ENCODE measurements at places on chromosomes 4 and X.

DNA sequence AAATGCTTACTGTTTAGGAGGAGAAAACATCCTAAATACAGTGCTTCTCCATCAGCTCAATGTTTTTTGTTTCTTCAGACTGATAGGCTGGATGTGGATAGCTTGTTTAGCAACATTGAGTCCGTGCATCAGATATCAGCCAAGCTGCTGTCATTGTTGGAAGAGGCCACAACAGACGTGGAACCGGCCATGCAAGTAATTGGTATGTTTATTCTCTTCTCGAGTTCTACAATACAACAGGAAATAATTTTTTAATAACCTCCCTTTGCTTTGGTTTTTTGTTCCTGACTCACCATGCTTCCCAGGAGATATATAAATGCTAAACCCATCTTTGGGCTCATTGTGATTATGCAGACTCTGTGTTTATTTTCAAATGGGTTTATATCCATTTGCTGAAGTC, 60.9 kb downstream of the ARHGEF38 start:
- DNase-seq: no peak

GRCh38 chr4:22850055-22850454, 157.3 kb downstream of the GBA3 start:
- DNase-seq: no peak

- DNase-seq: no peak
Measured at GRCh38 chr4:99808260-99808857, 8.3 kb upstream of the DAPP1 start.

- no peak for DNase-seq
Measured at GRCh38 chr4:63505714-63506460, 903.4 kb downstream of the TECRL start.

DNA sequence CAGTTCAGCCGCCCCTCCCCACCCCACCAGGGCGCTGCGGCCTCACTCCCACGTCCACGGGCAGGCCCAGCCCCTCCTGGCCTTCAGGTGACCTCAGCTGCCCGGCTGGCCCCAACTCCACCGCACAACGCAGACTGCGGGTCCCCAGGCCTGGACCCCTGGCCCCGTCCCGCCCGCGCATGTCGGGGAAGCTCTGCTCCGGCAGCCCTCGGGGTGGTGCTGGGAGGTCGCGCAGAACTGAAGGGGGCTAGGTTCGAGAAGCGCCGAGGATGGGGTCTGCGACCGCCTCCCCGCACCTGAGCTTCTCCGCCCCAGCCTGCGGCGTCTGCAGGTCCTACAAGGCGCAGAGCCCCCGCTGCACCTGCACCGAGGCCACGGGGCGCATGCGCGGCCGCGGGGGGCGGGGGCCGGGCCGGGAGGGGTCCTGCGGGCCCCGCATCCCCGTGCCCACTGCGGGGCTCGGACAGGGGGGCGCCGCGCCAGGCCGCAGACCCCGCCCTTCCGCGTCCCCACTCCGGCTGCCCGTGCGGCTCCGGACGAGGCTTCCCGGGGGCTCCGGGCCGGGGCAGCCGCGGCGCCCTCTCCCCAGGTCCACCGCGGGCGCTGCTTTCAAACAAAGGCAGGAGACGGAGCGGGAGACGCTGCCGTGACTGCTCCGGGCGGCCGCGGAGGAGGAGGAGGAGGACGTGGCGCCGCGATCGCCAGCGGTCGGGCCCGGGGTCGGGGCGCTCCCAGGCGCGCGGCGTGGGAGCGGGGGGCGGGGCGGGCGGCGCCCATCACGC, 672 bp upstream of the NAT8L start:
- DNase-seq: no peak

DNA sequence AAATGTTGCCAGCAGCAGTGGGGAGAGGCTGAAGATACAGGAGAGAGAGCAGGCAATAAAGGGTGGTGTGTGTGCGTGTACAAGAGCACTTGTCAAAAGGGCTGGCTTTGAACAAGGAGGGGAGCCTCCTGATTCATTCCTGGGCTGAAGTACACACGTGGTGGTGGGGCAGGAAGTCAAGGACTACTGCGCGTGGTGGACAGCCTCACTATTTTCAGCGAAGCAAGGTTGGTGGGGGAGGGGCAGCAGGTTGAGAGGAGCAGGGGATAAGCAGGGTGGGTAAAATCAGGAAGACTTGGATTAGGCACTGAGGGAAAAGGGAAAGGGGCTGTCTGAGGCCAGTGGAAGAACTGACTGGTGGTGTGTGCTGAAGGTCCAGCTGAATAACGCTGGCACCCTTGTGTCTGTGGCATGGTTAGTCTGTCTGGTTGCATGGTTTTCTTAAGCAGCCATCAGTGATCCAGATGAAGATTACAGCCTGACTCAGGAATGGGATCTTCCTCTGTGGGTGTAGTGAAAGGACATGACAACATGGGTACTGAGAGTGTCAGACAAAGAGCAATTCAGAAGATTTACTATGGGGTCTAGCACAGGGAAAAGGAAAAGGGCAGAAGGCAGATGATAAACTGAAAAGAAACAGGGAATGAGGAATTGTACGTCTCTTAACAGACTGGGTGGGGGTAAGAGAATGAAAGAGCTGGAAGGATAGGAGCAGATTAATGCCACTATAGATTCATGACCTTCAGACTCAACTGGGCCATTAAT, 149.8 kb downstream of the CHM start:
- DNase-seq: no peak

DNA sequence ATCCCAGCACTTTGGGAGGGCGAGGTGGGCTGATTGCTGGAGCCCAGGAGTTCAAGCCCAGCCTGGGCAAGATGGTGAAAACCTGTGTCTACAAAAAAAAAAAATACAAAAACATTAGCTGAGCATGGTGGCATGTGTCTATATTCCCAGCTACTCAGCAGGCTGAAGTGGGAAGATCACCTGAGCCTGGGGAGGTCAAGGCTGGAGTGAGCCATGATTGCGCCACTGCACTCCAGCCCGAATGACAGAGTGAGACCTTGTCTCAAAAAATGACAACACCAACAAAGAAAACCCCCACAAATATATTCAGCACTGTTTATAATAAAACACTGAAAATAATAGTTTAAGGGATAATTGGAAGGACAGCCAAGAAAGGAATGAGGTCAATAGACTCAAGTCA, 3.6 kb upstream of the ELOVL6 start:
- no peak for DNase-seq

GRCh38 chrX:124994404-124994803, 325.3 kb upstream of the TEX13C start:
- DNase-seq: no peak

DNA sequence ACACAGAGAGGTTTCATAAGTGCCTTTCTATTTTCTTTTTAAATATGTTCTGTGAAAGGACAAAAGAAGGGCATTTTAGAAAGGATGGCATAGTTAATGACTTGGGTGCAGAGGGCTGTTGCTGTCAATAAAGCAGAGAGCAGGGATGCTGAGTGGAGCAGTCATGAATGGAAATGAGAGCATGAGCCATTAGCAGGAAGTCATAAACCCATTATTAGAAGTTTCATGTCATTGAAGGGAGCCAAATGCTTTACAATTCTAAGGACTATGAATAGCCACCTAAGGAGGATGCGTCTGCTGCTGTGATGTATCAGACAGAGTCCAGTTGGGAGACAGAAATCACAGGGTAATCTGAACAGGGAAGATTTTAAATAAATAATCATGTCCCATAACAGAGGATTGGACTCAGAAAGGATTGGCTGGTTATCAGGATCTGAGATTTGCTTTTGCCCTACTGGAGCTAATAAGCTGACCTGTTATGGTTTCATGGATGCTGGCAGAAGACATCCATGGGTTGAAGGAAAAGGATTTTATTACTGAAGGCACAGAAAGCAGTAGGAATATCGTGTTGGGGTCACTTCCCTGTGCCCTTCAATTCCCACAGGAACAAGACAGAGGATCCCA, 47.5 kb upstream of the WDR19 start:
- DNase-seq: no peak

DNA sequence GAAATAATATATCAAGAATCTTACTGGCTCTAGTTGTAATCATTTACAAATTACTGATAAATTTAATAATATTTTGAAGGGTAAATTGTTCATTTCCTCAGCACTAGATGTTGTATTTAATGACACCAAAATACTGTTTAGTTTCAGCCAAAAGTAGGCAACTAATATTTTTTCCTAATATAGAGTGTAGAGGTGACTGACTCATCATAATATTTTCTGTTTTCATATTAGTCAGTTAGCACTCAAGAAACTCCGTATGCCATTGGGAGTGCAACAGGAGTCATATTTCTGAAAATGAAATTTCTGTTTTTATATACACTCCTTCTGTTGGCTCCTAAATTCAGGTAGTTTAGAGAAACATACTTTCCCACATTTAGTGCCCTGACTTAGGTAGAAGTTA, 36.6 kb upstream of the PTPN13 start:
- DNase-seq: no peak

DNA sequence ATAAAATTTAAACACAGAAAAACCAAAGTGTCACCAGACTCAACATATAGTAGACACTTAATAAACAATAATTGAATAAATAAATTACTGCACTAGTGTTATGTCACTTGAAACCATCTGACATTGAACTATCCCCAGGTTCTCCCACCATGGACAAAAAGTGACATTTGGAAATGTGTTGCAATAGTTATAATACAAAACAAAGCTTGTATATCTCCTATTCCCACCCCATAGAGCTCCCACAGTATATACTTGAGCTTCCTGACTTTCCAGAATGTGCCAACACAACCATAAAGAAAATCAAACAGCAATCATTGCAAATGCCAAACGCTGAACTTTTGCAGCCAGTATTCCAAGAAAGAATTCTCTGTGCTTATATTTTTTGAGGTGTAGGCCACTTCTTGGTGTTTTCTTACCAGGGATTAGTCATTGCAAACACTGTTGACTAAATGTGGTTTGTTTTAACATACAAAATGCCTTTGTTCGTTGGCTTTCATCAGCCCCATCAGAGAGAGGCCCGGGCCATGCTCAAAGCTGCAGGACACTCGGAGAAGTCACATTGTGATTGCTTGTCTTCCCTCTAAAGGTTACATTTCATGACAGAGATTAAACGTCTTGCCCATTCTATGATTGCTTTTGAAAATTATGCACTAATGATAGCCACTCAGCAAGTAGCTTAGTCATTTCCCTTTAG, 33.8 kb downstream of the PPARGC1A start:
- DNase-seq: no peak

- DNase-seq: no peak
Measured at GRCh38 chrX:153948847-153949805, 4.7 kb upstream of the RENBP start.

- no peak for DNase-seq
Measured at GRCh38 chrX:132704769-132705168, 215.9 kb upstream of the MBNL3 start.

DNA sequence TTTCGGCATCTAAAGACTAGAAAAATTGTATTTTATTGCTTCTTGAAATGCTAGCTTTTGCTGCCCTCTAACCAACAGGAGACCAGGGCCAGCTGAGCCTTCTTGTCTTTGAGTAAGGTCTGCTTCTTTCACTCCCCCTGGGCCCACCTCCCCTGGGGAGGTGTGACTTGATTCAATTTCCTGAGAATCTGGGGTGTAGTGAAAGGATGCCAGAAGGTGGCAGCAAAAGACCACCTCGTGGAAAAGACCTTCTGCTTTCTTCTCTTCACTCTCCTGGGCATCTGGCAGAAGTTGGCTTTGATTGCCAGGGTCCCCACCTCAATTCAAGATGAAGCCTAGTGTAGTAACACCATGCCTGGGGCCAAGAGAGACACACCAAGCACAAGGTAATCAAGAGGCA, 96.5 kb upstream of the MAOA start:
- no peak for DNase-seq

DNA sequence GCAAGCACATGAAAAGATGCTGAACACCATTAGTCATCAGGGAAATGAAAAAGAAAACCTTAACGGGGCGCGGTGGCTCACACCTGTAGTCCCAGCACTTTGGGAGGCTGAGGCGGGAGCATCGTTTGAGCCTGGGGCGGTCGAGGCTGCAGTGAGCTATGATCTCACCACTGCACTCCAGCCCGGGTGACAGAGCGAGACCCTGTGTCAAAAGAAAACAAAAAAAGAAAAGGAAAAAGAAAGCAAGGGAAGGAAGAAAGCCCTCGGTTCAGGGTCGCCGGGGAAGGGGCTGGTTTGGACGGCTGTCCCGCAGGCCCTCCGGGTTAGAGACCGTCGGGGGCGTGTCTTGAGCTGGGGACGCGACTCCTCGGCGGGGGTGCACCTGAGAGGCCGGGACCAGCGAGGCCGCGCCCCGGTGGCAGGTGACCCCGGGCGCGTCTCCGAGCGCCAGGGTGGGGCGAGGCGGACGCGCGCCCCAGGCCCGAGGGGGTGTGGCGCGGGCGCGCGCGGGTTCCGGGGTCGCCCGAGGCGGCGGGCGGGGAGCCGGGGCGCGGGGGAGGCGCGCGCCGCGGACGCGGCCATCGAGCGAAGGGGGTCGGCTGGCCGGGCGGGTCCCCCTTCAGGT, 478 bp upstream of the PLXNA3 start:
- DNase-seq: no peak

DNA sequence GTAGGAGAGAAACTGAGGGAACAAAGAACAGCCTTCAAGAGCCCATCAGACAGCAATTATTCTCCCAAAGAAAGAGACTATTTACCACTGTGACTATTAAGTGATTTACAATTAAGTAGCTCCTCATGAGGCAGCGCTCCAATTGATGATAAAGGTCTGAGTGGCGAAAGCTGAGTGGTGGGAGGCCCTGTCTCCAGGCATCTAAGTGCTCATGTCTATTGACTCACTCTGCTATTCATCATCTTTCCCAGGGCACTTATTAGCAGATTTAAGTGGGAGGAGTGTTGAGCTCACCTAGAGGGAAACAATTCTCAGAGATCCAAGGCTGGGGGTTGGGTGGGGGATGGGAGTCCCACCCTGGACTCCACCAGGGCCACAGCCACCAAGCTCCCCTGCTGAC, 23.3 kb downstream of the AMER1 start:
- DNase-seq: no peak

- DNase-seq: no peak
Measured at GRCh38 chrX:48909703-48910294, 1.6 kb downstream of the SLC35A2 start.

DNA sequence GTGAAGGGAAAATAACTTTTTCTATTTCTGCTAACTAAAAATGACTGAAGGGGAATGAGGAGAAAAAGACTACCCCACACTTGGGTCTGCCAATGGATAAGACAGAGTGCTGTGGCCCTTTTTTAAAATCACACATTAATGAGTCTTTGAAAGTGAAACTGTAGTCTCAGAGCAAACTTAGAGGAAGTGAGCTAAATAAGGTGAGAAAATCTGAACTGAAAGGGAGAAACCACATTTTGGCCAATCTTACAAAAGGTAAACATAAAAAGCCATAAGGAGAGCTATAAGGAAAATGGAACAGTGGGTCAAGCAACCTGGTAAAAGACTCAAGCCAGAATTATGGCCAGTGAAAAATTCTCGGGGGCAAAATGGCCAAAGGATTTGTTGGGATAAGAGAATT, 755.1 kb upstream of the IGFBP7 start:
- DNase-seq: no peak

DNA sequence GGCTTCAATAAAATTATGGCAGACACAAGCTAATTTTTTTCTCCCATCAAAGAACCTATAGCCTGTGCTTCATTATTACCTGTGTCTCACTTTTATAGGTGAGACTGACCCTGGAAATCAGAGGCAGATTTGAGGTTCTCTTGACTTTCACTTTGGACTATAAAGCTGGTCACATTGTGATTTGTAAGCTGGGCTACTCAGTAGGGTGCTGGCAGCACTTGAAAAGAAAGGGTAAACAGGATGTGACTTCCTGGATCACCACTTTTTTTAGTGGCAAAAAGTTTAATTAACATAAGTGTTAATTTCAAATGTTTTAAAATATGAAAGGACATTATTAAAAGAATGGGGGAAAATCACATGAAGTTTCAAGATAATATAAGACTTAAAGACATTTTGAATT, 50.6 kb upstream of the GATB start:
- DNase-seq: no peak

- no peak for DNase-seq
Measured at GRCh38 chrX:23383411-23383810, 48.8 kb downstream of the PTCHD1 start.
